ENCODE measurements at places on chromosomes 2 and 18. TPM values are rescaled to one million over a fixed set of nuclear protein-coding genes. Genes with fewer than 3 reads are reported as not detected.

GRCh38 chr2:111522231-111522768 lies 361.7 kb downstream of the ANAPC1 start:
- H3K27me3 ChIP-seq, result no peaks in the 10 kb centered on the region
- peaks cover 9% of the 10 kb centered on the region for H3K4me1 ChIP-seq
- H3K27ac ChIP-seq, result no peak overlapping the region
- no peak overlapping the region for H3K4me3 ChIP-seq
- DNase-seq, result peak; percentile 43
- no peaks in the 10 kb centered on the region for H3K36me3 ChIP-seq

GRCh38 chr2:69535817-69536241 lies 98.6 kb upstream of the NFU1 start:
- H3K4me3 ChIP-seq, result no peak overlapping the region
- H3K4me1 ChIP-seq, result peaks cover 5% of the 10 kb centered on the region
- no peaks in the 10 kb centered on the region for H3K27me3 ChIP-seq
- DNase-seq, result no peak
- no peak overlapping the region for H3K27ac ChIP-seq

GRCh38 chr2:70655786-70656185 lies 102.2 kb upstream of the TGFA start:
- no peaks in the 10 kb centered on the region for H3K4me1 ChIP-seq
- DNase-seq, result no peak
- H3K4me3 ChIP-seq, result no peak overlapping the region
- no peaks in the 10 kb centered on the region for H3K36me3 ChIP-seq
- peaks cover 71% of the 10 kb centered on the region for H3K27me3 ChIP-seq
- H3K27ac ChIP-seq, result no peak overlapping the region

Gene PCARE
- not detected for total RNA-seq

Gene C2orf72
- total RNA-seq, result 0.11 TPM

GRCh38 chr2:64863097-64863820 lies 125.9 kb upstream of the SLC1A4 start:
- peaks cover 45% of the 10 kb centered on the region for H3K4me1 ChIP-seq
- no peaks in the 10 kb centered on the region for H3K36me3 ChIP-seq
- DNase-seq, result no peak

DNA sequence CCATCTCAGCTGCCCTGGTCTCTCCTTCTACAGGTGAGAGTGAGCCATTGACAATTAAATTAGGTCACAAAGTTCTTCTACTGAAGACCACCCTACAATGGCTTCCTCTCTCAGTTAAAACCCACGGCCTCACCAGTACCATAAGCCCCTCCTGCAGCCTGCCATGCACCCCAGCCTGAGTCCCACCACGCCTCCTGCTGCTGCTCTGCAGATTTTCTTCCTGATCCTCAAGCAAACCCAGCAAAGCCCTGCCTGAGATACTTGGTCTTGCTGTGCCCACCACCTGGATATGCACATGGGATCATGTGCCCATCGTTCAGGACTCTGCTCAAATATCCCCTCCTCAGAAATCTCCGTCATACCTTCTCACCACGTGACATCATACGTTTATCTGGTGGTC lies 696.6 kb downstream of the RNF144A start:
- H3K36me3 ChIP-seq, result no peaks in the 10 kb centered on the region
- H3K4me1 ChIP-seq, result peaks cover 10% of the 10 kb centered on the region
- H3K27ac ChIP-seq, result no peak overlapping the region
- no peak for DNase-seq
- no peak overlapping the region for H3K4me3 ChIP-seq

Gene PRSS56
- total RNA-seq, result not detected

- no peak for DNase-seq
- H3K27me3 ChIP-seq, result no peaks in the 10 kb centered on the region
- H3K36me3 ChIP-seq, result no peaks in the 10 kb centered on the region
- H3K27ac ChIP-seq, result no peak overlapping the region
- no peak overlapping the region for H3K4me3 ChIP-seq
Measured at GRCh38 chr2:50402654-50402960, 629.3 kb downstream of the NRXN1 start.

- no peak overlapping the region for H3K27ac ChIP-seq
- H3K36me3 ChIP-seq, result peaks cover 28% of the 10 kb centered on the region
- no peak overlapping the region for H3K4me3 ChIP-seq
Measured at GRCh38 chr2:131146231-131146630, 41.1 kb downstream of the PLEKHB2 start.

Gene ITPRIPL1
- 0.25 TPM for total RNA-seq
